HCEC 1CT (cell line): ENCODE measurements at places on chromosomes 7 and 10.

GRCh38 chr10:113005380-113005779 lies 55.3 kb downstream of the TCF7L2 start:
- no peak for DNase-seq

DNA sequence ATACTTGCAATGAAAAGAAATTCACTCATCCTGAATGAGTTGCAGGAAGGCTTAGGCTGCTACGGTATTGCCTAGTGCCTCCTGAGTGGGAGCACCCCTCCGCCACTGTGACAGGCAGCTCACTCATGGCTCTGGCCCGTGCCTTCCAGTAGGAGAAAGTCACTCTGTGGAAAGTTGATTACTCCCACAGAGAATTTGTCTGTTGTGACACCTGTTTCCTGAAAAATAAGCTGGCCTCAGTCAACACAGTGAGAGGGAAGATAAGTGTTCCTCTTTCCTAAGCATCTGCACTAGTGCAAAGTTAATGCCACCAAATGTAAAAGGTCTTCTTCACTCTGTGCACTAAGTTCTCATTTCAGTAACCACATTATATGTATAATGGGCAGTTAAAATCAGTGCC lies 158.8 kb upstream of the INHBA start:
- no peak for DNase-seq

GRCh38 chr10:63346015-63346441 lies 119.7 kb downstream of the JMJD1C start:
- DNase-seq, result peak; percentile 55

DNA sequence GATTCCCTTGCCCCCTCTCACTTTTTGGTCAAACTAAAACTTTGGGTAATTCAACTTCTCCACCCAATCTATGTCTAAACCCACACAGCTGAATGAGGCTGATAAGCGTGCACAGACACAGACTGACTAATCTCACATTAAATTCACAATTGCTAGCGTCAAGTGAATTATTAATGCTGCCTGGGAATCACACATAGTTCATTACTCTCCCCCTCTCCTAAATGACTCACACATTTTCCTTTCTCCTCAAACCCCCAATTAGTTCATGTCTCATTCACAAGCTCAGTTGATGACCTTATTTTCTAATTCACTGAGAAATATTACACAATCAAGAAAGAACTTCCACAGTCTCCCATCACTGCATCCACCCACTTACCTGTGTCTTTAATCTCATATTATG lies 14.5 kb downstream of the KLF14 start:
- DNase-seq, result no peak

DNA sequence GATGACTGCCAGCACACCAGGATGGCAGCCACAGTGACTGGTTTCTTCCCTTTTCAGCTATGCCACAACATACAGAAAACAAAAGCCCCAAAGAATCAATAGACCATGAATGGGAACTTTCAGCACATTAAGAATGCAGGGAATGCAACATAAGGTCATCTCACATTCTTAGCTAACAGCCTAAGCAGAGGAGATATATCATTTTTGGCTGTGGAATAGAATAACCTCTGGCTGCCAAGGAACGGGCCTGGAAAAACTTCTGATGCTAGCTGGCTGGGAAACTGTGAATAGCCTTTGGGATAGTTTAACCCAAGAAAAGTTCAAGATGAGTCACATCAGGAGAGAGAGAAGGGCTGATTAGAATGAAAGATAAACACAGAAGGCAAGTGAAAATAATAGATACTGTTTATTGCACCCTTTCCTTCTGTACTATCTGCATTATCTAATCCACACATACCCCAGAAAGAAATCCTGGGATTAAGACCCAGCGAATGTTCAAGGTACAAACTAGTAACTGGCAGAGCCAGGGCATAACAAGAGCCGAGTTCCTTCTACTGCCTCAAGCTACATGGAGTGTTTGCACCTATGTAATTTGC lies 169.2 kb downstream of the SEMA3A start:
- DNase-seq, result peak; percentile 91

GRCh38 chr7:155340071-155340531 lies 42.4 kb downstream of the INSIG1 start:
- DNase-seq, result no peak

GRCh38 chr7:112071856-112072255 lies 134.3 kb downstream of the DOCK4 start:
- DNase-seq, result peak; percentile 8

DNA sequence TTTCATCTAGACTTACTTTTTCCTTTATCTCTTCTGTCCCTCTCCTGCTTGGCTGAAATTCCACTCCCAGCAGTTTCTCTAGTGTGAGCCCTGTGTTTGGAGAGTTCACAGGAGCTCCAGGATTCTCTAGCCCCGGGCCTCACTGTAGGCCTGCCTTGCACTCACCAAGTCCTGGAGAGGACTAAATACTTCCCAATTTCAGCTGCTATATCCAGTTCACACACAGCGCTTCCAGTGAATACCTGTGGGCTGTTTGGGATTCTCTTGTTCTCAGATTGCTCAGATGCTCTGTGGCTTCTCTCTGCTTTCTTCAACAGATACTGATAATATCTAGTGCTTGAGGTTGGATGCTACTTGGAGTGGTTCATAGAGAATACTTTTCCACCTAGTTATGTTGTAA lies 46.0 kb downstream of the MINPP1 start:
- DNase-seq, result no peak

DNA sequence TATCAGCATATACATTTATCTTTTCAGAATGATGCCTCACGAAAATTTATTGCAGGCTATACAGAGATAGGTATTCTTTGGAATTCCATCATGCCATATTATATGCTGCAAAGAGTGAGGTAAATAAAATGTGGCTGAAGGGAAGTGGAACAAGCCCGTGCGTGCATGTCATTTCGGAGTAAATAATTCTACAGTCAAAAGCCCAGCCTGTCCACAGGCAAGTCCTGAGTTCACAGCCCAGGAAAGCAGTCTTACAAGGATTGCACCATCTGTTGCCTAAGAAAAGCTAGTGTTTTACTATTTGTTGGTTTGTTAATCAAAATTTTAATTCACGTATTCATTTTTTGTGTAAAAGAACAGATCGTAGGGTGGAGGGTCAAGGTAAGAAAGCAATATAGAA lies 292.4 kb upstream of the AKR1E2 start:
- no peak for DNase-seq

- DNase-seq, result no peak
Measured at GRCh38 chr10:91211675-91212074, 8.8 kb upstream of the PCGF5 start.

GRCh38 chr10:111316722-111317212 lies 239.9 kb downstream of the ADRA2A start:
- no peak for DNase-seq

GRCh38 chr10:3122486-3123205 lies 49.9 kb downstream of the PITRM1 start:
- no peak for DNase-seq

DNA sequence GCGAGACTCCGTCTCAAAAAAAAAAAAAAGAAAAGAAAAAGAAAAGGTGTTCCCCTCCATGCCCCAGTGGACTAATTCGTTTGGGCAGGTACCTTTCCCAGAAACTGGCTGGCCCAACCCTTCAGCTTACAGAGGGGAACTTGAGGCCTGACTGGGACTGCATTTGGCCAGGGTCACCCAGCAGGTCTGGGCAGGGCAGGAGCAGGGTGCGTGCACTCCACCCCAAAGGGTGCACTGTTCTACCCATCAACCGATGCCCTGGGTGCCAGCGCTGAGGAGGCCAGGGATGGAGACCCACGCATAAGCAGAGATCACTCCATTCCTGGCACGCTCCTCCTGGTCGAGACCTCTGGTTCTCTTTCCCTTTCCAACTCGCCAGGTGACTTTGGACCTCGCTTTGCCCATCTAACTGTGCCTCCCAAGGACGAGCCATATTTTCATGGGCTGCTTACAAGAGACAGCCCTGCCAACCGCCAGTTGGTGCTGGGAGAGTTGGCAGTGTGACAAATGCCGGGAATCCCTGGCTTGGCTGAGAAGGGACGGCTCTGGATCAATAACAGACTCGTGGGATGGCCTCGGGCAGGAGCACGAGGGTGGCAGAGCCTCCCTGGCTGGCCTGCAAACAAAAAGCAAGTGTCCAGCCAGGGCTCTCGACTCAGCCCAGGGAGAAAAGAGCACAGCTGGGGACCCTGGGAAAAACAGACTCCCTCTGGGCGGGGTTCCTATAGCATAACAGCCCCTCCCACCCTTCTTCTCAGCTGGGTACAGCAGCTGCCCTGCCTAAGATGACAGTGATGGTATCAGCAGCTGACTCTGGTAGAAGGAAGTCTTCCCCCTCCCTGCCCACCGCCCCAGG lies 7.9 kb downstream of the HSPB1 start:
- no peak for DNase-seq

DNA sequence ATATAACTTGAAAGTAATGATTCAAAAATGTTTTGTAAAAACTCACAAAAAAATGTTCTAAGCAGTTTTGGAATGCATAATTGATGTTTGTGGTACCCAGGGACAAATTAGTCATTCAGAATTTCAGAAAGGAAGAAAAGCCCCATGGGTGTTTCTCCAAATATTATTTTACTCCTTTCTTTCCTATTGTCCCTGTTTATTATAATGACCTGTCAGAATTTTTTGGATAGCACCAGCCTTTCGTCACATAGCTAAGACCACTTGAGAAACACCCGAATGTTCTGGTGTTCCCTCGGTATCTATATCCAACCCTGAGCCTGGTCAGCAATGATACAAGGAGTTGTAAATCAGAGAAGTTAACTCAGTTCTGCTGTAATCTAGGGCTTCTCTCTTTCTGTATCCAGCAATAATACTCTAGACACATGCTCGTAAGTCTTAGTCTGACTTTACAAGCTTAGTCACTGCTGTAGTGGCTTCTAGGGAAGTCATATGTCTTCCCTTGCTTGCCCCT lies 64.8 kb upstream of the MEOX2 start:
- DNase-seq, result peak; percentile 80

GRCh38 chr10:129518793-129519192 lies 51.8 kb downstream of the MGMT start:
- no peak for DNase-seq

DNA sequence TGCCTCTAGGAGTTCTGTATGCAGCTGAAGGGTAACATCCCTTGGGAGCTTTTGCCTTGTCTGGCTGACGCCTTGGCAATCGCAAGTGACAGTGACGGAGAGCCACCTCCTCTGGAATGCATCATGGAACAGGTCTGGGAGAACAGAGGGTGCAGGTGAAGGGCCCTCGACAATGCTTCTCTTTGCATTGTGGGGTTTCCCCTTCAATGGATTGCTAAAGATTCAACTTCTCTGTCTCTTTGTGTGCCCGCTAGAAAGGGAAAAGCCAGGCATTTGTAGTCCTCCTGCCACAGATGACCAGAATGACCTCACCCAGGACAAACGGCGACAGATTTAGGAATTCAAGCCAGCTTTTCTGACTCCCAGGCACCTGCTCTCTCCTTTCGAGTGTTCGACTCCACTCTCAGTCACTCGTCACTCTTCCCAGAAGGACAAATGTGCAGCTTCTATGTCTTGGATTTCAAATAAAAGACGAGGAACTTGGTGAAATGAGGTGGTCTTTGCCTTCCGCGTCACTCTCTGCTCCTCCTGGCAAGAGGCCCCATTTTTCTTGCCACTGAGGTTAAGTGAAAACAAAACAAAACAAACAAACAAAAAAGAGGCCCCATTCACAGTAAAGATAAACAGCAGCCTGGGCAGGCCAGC lies 26.1 kb downstream of the IL2RA start:
- DNase-seq, result no peak

DNA sequence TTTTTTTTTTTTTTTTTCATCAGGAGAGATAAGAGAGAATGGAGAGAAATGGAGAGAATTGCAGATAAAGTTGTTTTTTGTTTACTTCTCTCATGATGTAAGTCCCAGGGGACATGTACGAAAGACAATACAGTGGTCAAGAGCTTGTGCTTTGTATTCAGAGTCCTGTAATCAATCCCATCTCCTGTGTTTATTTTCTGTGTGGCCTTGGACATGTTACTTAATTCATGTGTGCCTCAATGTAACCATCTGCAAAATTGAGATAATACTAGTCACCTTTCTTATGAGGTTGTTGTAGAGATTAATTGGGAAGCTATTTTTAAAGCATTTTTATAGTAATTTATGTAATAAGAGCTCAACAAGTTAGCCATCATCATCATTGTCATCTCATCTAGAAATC lies 117.5 kb downstream of the CDK14 start:
- no peak for DNase-seq

DNA sequence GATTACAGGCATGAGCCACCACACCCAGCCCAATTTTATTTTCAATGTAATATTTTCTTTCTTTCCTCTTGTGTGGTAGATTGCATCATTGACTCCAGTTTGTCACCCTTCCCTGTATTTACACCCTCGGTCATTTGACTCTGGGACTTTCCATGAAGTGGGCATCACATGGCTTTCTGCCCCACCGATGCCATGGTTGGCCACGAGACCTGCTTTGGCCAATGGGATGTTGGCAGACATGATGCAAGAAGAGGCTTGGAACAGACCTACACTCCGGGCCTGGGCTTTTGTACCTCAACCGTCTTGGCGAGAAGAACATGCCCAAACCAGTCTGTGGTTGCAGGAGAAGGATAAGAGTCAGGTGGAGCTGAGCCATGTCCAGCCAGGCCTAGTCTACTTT lies 38.8 kb upstream of the CACUL1 start:
- no peak for DNase-seq

- no peak for DNase-seq
Measured at GRCh38 chr7:155381852-155382801, 75.8 kb upstream of the EN2 start.

GRCh38 chr10:53463539-53463938 lies 691.0 kb upstream of the MBL2 start:
- DNase-seq, result no peak

- DNase-seq, result no peak
Measured at GRCh38 chr10:15605740-15606369, 113.9 kb downstream of the ITGA8 start.

DNA sequence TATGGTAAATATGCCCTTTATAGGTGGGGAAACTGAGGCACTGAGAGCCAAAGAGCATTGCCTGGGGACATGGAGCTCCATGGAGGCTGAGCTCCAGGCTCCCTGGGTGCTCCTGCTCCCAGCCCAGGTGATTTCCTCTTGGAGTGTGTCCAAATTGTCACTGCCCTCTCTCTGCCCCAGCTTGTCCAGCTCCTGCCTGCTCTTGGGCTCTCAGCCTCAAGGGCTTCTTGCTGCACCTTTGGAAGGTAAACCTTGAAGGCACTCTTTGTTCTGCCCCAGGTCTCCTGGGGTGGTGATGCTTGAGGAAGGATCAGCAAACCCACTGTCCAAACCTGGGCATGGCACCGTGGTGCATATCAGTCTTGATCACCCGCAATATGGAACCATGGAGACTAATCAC lies 166.1 kb downstream of the RPS24 start:
- no peak for DNase-seq

DNA sequence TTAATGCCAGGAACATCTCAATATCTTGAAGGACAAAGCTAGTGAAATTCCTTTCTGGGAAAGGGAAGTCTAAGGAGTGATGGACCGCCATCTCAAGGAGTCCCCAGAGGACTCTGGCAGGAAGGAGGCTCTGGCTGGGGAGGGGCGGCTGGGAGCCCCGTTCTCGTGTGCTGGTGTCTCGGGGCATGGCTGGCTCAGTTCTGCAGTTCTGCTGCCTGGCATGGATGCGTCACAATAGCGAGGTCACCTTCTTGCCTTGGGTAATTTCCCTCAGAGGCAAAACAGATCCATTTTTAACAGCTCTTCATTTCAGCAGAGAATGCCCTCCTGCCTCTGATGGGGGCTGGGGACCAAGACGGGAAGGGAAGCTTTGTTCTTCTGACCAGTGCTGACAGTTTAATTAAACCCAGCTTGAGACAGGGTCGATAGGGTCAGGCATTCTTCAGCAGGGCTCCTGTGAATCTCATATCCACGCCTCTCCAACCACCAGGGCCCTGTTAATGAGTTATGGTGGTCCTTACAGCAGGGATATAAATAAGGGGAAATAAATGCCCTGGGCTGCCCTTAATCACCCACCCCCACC lies 35.7 kb downstream of the SLIT1 start:
- no peak for DNase-seq
